ENCODE measurements at places on chromosomes 4 and X.

DNA sequence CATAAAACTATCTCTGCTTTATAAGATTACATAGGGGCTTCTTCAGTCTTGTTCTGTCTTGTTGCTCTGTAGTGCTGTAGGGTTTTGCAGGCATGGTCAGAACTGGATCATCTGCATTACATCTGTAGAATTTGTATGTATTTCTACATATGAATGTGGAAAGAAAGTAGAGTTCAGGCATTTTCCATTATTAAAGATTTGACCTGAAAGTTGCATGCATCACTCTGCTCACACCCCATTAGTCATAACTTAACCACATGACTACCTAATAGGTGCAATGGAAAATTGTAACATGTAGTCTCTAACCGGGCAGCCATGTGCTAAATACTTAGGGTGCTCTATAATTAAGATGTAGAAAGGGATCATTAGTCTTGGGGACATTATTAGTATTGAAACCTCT lies 45.7 kb upstream of the AGA start:
- no peak for DNase-seq

DNA sequence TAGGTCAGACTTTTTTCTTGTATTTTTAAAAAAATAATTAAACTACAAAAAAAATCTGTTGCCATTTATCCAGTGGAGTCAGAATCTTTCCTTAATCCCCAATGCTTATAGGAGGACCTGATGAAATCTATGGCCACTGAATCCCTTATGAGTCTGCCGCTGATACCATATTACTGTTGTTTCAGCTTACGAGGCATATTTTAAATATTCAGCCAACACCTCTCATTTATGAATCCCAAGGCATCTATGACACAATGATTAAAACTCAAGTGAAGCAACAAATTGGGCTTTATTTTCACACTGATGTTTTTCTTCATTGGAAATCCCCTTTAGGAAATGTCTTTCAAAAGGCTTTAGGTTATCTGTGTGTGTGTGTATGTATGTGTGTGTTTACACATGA lies 137.8 kb upstream of the PUDP start:
- no peak for DNase-seq

GRCh38 chr4:83851261-83852084 lies 315.6 kb downstream of the GPAT3 start:
- DNase-seq, result no peak

GRCh38 chrX:34893741-34894140 lies 48.9 kb upstream of the FAM47B start:
- no peak for DNase-seq

GRCh38 chrX:66015900-66016689 lies 23.8 kb downstream of the VSIG4 start:
- no peak for DNase-seq

GRCh38 chrX:13428053-13428786 lies 108.4 kb upstream of the ATXN3L start:
- no peak for DNase-seq

DNA sequence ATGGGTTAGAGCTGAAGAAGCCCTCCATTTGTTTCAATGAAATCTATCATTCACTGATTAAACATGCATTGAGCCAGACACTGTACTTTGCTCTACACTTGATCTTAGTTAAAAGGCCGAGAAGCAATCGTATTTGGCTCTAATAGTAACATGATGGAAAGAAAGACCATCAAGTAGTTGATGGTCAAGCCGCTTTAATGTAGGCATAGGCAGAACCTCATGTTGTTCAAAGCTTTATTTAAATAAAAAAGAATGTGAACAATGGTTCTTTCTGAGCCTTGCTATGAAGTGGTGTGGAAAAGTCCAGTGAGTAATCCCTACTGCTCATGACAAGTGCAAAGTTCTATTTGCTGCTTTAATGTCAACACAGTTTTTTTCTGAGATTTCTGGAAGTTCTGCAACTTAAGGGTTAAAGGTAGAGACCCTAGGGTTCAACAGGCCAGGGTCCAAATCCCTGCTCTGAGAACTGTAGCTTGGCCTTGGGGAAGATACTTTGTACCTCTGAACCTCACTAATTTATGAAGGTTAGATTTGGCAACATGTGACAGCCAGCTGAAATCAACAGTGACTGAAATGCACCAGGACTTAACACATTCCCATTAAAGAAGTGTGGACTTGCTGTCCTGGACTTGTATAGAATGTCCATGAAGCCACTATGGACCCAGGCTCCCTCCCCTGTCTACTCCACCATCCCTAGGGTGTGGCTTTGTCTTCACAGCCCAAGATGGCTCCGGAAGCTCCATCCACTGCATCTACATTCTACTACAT lies 17.9 kb upstream of the LAP3 start:
- DNase-seq, result no peak

- DNase-seq, result no peak
These were observed 311.7 kb upstream of the TAPT1 start for GRCh38 chr4:16537926-16538325.

- DNase-seq, result no peak
These were observed 51.9 kb downstream of the CPZ start for GRCh38 chr4:8644461-8644891.

DNA sequence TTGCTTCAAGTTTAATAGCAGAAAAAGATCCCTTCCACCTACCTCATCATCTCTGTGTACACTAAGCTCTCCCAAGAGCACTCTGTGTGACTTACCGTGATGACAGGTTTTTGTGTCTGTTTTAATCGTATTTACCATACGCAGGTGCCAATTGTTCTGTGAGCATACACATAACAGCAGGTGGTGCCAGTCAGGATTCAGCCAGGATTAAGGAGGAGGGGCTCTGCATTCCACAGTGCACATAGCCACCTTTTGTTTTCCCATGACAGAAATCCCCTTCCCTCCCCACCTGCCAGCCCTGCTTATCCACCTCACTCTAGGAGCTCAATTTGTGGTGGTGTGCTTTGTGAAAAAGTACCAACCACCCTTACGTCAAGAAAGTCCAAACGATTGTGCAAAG lies 14.8 kb downstream of the ANK2 start:
- DNase-seq, result no peak

All from T follicular helper cell (primary cell).